Naive thymus-derived CD8-positive, alpha-beta T cell (primary cell): ENCODE measurements at places on chromosomes 4 and X. TPM values are rescaled to one million over a fixed set of nuclear protein-coding genes. Genes with fewer than 3 reads are reported as not detected.

- H3K4me1 ChIP-seq: no peaks in the 10 kb centered on the region
- H3K4me3 ChIP-seq: no peak overlapping the region
- no peaks in the 10 kb centered on the region for H3K27me3 ChIP-seq
- DNase-seq: no peak
- no peak overlapping the region for H3K27ac ChIP-seq
Observed at GRCh38 chr4:1939664-1940509, 68.7 kb downstream of the NSD2 start.

DNA sequence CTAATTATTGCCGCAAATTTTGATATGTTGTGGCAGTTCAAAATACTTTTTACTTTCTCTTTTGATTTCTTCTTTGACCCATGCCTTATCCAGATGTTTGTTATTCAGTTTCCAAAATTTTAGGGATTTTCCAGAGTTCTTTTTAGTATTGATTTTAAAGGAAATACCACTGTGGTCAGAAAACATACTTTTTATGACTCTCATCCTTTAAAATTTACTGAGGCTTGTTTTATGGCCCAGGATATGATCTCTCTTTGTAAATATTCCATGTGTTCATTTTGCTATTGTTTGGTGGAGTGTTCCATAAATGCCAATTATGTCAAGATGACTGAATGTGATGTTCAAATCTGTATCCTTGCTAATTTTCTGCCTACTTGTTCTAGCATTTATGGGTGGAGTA is 272.3 kb upstream of the DIPK2B start:
- no peaks in the 10 kb centered on the region for H3K36me3 ChIP-seq
- H3K4me1 ChIP-seq: no peaks in the 10 kb centered on the region
- H3K27me3 ChIP-seq: peaks cover 19% of the 10 kb centered on the region

DNA sequence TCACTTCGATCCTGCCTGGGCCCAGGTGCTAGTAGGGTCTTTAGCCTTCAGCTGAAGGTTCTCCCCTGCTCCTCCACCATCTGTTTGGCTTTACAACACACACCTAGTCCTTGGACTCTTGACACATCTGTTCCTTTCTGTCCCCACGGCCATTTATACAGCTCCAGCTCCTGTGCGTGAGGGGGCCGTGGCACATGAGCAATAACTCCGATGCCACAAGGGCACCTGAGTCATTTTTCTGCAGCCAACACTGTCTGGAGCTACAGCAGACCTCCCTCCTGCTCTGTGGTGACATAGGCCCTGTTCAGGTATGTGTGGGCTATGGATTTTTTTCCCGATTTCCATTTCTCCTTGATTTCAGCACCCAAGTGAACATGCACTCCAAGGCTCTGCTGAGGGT is 44.7 kb upstream of the BCOR start:
- no peak overlapping the region for H3K4me3 ChIP-seq
- no peaks in the 10 kb centered on the region for H3K36me3 ChIP-seq
- H3K27me3 ChIP-seq: no peaks in the 10 kb centered on the region
- H3K27ac ChIP-seq: no peak overlapping the region
- H3K4me1 ChIP-seq: no peaks in the 10 kb centered on the region
- DNase-seq: no peak

- DNase-seq: no peak
- H3K4me3 ChIP-seq: no peak overlapping the region
- no peak overlapping the region for H3K27ac ChIP-seq
- H3K27me3 ChIP-seq: no peaks in the 10 kb centered on the region
Observed at GRCh38 chrX:150848914-150849365, 49.5 kb downstream of the CD99L2 start.

DNA sequence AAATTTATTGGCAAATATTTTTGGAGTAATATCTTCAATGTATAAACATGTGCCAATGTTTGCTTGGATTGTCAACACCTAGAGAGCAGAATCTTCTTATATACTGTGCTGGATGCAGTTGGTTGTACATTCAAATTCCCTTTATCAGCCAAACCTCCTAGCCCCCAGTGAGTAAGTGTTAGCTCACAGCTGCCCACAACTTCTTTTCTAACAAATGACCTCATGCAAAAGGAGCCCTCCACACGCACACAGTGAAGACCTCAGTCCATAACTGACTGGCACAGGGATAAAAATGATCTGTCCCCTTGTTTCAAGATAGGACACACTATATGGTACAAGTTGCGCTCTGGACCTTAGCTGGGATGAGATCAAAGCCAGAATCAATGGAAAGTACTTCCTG is 458.0 kb upstream of the NWD2 start:
- no peak overlapping the region for H3K27ac ChIP-seq
- H3K4me3 ChIP-seq: no peak overlapping the region
- DNase-seq: no peak
- no peaks in the 10 kb centered on the region for H3K27me3 ChIP-seq
- H3K4me1 ChIP-seq: no peaks in the 10 kb centered on the region

DNA sequence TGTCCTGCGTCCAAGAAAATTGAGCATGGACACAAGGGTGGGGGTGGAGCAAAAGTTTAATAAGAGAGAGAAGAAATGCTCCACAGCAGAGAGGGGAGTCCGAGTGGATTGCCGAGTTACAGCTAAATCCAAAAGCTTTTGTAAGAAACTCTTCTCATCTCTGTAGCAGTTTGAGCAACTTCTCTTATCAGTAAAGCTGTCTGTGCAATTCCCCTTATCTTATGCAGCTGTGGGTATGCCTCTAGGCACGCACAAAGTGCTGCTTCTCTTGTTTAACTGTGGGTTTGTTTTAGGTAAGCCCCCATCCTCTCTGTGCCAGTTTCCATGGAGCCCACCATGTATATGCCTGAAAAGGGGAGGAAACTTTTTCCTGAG is 44.8 kb downstream of the HMGB2 start:
- peak overlapping the region; percentile 65 for H3K27ac ChIP-seq
- H3K27me3 ChIP-seq: no peaks in the 10 kb centered on the region
- H3K36me3 ChIP-seq: peaks cover 19% of the 10 kb centered on the region
- DNase-seq: no peak
- H3K4me3 ChIP-seq: no peak overlapping the region
- peaks cover 11% of the 10 kb centered on the region for H3K4me1 ChIP-seq

DNA sequence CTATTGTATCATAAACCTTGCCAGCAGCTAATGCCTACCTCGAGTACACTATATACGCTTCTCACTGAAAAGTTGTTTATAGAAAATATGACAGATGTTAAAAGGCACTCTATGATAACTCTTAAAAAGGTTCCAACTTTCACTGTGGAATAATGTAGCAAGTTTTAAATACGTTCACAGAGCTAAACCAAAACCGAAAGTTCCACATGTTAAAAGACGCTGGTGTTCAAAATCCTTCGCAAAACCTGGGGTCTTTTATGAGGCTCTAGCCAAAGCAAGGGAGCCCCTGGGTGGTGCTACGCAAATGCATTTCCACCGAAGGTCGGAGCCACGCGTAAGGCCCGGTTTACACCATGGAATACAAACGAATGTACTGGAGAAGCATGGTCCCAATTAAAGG is 103.7 kb upstream of the TENM3 start:
- peaks cover 33% of the 10 kb centered on the region for H3K27me3 ChIP-seq
- no peak overlapping the region for H3K27ac ChIP-seq
- peak overlapping the region; percentile 28 for H3K4me3 ChIP-seq
- peaks cover 14% of the 10 kb centered on the region for H3K4me1 ChIP-seq
- DNase-seq: no peak

- H3K4me1 ChIP-seq: peaks cover 12% of the 10 kb centered on the region
- DNase-seq: no peak
- H3K27me3 ChIP-seq: no peaks in the 10 kb centered on the region
Observed at GRCh38 chr4:112245383-112245782, 13.8 kb downstream of the AP1AR start.

DNA sequence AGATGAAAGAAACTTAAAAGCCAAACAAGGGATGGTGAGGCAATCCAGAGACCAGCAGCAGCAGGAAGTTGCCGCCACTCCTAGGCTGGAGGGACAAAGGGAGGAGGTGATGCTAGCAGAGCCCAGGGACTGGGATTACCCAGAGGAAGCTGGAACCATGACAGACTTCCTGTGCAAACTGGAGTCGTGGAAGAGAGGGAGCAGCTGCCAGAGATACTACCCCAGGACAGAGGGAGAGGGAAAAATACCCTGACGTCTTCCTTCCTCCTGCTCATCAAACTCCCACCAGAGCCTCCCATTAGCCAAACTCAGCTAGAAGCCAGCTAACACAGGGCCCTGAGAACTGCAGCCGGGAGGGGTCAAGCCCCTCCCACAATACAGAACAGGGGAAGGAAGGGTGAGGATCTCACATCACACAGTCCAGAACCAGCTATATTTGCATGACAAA is 101.2 kb upstream of the KLF3 start:
- no peak overlapping the region for H3K4me3 ChIP-seq
- no peak for DNase-seq
- H3K4me1 ChIP-seq: peaks cover 5% of the 10 kb centered on the region
- no peaks in the 10 kb centered on the region for H3K27me3 ChIP-seq

DNA sequence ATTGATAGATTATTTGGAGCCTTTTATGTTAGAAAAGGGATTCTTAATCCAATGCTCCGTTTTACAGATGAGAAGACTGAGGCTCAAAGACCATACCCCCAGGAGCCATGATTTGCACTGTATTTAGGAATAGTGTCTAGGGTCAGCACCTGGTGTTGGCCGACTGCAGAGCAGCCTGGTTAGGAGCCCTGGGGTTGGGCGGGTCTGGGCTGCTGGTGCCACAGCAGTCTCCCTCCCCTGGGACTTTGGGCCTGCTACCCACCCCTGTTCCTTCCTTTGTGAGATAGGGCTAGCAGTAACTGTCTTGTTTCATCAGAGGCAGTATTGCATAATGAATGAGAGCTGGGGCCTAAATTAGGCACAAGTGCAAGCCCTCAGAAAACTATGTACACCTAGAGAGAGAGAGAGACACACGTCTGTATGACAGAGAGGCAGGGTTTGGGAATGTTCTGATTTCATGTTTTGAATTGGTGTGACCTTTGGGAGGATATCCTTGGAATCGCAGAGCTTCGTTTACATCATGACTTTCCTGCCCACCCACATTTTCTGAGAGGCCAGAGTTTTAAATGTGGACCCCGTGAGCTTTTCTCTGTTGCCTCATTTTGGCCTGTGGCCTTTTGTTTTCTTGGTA is 111.7 kb downstream of the PTTG2 start:
- H3K36me3 ChIP-seq: peaks cover 28% of the 10 kb centered on the region
- DNase-seq: no peak
- H3K4me3 ChIP-seq: no peak overlapping the region
- H3K27me3 ChIP-seq: no peaks in the 10 kb centered on the region

- no peaks in the 10 kb centered on the region for H3K36me3 ChIP-seq
- no peak for DNase-seq
- no peaks in the 10 kb centered on the region for H3K27me3 ChIP-seq
- H3K27ac ChIP-seq: no peak overlapping the region
Observed at GRCh38 chrX:132001127-132001526, 22.0 kb upstream of the STK26 start.

DNA sequence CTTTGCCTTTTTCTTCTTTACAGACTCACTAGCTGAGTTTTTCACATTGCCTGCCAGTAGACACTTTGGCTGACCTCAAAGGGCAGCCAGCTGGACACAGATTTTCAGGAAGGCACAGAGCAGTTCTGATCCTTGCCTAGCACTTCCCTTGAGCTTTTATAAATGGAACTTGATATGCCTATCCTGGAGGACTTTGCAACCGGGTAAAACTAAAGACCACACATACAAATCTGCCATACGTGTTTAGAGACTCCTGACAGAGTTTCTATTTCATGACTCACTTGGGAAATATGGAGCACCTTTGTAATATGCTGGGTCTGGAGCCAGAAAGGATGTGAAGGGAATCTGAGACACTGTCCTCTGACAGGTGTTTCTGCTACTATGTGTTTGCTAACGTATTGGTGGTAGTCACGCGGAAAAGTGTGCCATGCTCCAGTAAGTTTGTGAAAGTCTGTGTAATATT is 56.7 kb upstream of the RASSF6 start:
- H3K4me3 ChIP-seq: no peak overlapping the region
- H3K4me1 ChIP-seq: no peaks in the 10 kb centered on the region
- no peak for DNase-seq
- no peak overlapping the region for H3K27ac ChIP-seq

- H3K27ac ChIP-seq: no peak overlapping the region
- no peak for DNase-seq
- H3K4me3 ChIP-seq: no peak overlapping the region
Observed at GRCh38 chr4:110878956-110879355, 256.1 kb upstream of the PITX2 start.

GRCh38 chr4:3452376-3452775 is 10.6 kb downstream of the HGFAC start:
- DNase-seq: no peak
- H3K36me3 ChIP-seq: no peaks in the 10 kb centered on the region
- H3K4me3 ChIP-seq: no peak overlapping the region
- no peaks in the 10 kb centered on the region for H3K27me3 ChIP-seq

GRCh38 chrX:63284659-63285058 is 66.5 kb downstream of the SPIN4 start:
- no peak overlapping the region for H3K4me3 ChIP-seq
- DNase-seq: no peak
- H3K27me3 ChIP-seq: no peaks in the 10 kb centered on the region

GRCh38 chr4:161393602-161394001 is 770.2 kb downstream of the FSTL5 start:
- DNase-seq: no peak
- H3K4me1 ChIP-seq: no peaks in the 10 kb centered on the region
- H3K27me3 ChIP-seq: no peaks in the 10 kb centered on the region
- H3K36me3 ChIP-seq: no peaks in the 10 kb centered on the region
- no peak overlapping the region for H3K27ac ChIP-seq
- no peak overlapping the region for H3K4me3 ChIP-seq

DNA sequence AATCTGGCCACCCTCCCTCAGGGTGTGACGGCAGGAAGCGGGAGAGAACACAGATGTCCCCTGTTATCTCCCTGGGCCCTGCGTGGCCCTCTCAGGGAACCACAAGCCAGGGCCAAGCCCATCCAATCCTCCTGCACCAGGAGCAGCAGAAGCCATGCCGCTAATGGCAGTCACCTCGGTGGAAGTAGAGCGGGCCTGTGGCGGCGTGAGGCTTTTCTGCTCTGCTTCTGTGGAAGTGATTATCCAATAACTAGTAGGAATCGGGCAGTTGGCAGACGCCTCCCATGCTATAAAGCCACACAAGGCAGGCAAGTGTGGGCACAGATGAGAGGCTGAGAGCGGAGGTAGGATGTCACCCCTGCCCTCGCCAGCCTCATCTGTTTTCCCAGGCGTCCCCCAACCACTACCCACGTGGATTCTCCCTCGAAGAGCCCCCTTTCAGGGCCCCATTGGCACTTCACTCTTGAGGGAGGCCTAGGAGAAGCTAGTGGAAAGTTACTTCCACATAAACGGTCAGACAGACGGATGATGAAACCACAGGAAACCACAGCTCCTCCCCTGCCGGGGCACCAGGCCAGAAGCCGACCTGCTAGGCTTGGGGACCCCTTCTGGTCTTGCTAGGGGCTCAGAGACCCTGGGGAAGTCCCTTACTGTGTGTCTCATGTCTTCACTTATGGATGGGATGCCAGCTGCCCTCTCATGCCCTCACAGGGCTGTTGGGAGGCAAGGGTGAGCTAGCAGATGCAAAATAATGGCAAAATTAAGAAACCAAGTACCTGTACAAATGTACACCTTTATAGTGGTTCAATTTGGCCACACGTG is 18.8 kb upstream of the TMSB4X start:
- H3K4me1 ChIP-seq: peaks cover 71% of the 10 kb centered on the region
- H3K27ac ChIP-seq: peak overlapping the region; percentile 96
- peak overlapping the region; percentile 84 for H3K4me3 ChIP-seq
- H3K36me3 ChIP-seq: no peaks in the 10 kb centered on the region

The TBC1D8B gene
- total RNA-seq: 1.7 TPM

The DAPP1 gene
- total RNA-seq: 12.1 TPM

The PRKG2 gene
- 5.2 TPM for total RNA-seq

The BTK gene
- 9.8 TPM for total RNA-seq

The SCML2 gene
- 2.4 TPM for total RNA-seq

The ADH6 gene
- total RNA-seq: not detected

The SUPT20HL2 gene
- total RNA-seq: not detected

The ADGRL3 gene
- not detected for total RNA-seq

The ASB5 gene
- not detected for total RNA-seq

The FAM114A1 gene
- total RNA-seq: not detected

The ETDA gene
- not detected for total RNA-seq

The MAP3K15 gene
- 0.22 TPM for total RNA-seq

The PHKA1 gene
- 0.65 TPM for total RNA-seq
